Activated naive CD8-positive, alpha-beta T cell treated with anti-CD3 and anti-CD28 coated beads, Interleukin-2, amount 10 ng/mL, durations not matched to agents 7 days and 5 days (primary cell): ENCODE measurements at places on chromosomes 4 and X. TPM values are rescaled to one million over a fixed set of nuclear protein-coding genes. Genes with fewer than 3 reads are reported as not detected.

The CEP44 gene
- total RNA-seq: 27.0 TPM

GRCh38 chrX:65610040-65610439, 57.4 kb upstream of the MSN start:
- no peaks in the 10 kb centered on the region for H3K27me3 ChIP-seq
- no peak for DNase-seq
- peaks cover 21% of the 10 kb centered on the region for H3K4me1 ChIP-seq
- H3K27ac ChIP-seq: peak overlapping the region; percentile 37
- no peak overlapping the region for H3K4me3 ChIP-seq

The CXCL11 gene
- not detected for total RNA-seq

GRCh38 chrX:37993837-37994619, 12.3 kb upstream of the SYTL5 start:
- no peaks in the 10 kb centered on the region for H3K36me3 ChIP-seq
- no peak for DNase-seq
- H3K27me3 ChIP-seq: no peaks in the 10 kb centered on the region
- no peaks in the 10 kb centered on the region for H3K4me1 ChIP-seq
- no peak overlapping the region for H3K27ac ChIP-seq

The UGT2B15 gene
- total RNA-seq: not detected

- DNase-seq: no peak
- no peak overlapping the region for H3K4me3 ChIP-seq
- H3K4me1 ChIP-seq: no peaks in the 10 kb centered on the region
- peaks cover 4% of the 10 kb centered on the region for H3K27me3 ChIP-seq
Measured at GRCh38 chrX:132107291-132107690, 20.5 kb downstream of the FRMD7 start.

The RPS3A gene
- total RNA-seq: 2,148 TPM

GRCh38 chr4:121980643-121981042, 28.8 kb upstream of the TRPC3 start:
- H3K27ac ChIP-seq: no peak overlapping the region
- H3K4me3 ChIP-seq: no peak overlapping the region
- no peak for DNase-seq

DNA sequence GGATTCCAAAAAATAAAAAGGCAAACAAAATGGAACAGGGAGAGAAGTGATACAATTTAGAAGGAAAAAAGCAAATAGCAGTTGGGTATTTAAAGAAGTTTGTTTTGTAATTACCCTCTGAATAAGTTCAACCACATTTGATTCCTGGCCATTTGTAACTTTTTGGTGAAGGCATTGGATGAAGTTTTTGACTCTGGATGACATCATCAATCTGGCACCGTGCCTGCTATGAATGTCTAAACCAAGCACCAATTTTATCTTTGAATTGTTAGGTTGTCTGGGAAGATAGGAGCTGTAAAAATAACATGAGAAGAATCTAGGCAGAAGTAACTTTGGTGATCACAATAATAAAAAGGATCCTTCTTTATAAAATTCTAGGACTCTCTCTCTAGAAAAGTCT, 29.5 kb downstream of the TMPRSS11A start:
- DNase-seq: no peak
- no peak overlapping the region for H3K27ac ChIP-seq
- peaks cover 13% of the 10 kb centered on the region for H3K27me3 ChIP-seq
- no peaks in the 10 kb centered on the region for H3K4me1 ChIP-seq

- H3K27me3 ChIP-seq: no peaks in the 10 kb centered on the region
- H3K4me3 ChIP-seq: no peak overlapping the region
- DNase-seq: no peak
- no peaks in the 10 kb centered on the region for H3K4me1 ChIP-seq
Measured at GRCh38 chrX:141221611-141222010, 20.7 kb downstream of the SPANXC start.

The MAGEC3 gene
- not detected for total RNA-seq

GRCh38 chrX:101057093-101057714, 5.3 kb upstream of the TRMT2B start:
- peaks cover 2% of the 10 kb centered on the region for H3K36me3 ChIP-seq
- H3K27me3 ChIP-seq: no peaks in the 10 kb centered on the region
- peaks cover 8% of the 10 kb centered on the region for H3K4me1 ChIP-seq
- H3K27ac ChIP-seq: peak overlapping the region; percentile 74
- no peak overlapping the region for H3K4me3 ChIP-seq

DNA sequence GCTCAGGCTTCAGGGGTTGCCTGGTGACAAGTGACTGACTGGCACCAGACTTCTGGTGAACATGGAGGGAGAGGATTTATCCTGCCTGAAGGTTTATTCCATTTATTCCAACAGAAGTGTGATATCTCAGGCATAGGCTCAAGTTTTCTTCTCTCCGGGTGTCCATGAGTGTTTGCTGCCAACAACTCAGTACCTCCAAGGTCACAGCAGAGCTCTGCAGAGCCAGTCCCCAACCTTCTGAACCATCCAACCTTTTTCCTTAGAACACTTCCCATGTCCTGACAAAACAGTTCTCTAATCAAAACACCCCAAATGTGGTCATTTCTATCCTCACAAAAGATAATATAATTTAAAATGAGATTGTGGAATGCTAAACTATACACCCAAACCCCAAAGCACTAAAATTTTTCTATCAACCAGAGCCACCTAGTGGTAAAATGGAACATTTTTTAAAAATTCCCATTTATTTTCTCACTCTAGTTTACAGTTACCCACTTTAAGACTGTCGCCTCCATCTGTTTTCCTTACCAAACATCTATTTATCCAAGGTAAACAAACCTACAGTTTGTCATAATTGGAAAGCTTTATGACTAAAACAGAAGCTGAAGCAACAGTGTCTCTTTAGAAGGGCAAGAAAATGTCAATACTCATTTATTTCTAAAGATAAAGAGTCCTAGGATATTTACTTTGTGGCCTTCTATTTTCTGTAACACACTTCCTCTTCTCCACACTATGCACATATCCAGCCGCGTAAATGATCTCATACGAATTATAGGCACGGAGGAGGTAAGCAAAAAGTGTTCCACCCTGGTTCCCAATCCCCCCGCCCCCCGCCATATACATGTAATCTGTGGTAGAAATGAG, 39.5 kb downstream of the TMEM154 start:
- no peak overlapping the region for H3K4me3 ChIP-seq
- no peaks in the 10 kb centered on the region for H3K27me3 ChIP-seq
- peaks cover 13% of the 10 kb centered on the region for H3K4me1 ChIP-seq
- no peak overlapping the region for H3K27ac ChIP-seq

GRCh38 chr4:152045449-152045806, 284.6 kb upstream of the GATB start:
- no peak for DNase-seq
- H3K4me1 ChIP-seq: no peaks in the 10 kb centered on the region

DNA sequence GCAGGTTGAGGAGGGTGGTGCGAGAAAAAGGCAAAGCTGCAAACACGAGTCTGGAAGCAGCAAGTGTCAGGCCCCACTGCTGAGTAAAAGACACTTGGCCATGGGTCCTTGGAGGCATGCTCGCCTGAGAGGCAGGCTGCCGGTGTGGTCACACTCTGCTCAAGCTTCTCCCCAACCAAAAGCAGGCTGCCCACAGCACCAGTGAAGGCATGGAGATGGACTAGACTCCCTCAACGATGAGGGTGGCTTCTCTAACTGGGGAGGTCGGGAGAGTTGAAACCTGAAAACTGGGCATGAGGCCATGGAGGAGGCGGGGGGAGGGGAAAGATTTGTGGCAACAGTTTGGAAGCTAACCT, 86.5 kb downstream of the ATG4A start:
- no peak overlapping the region for H3K4me3 ChIP-seq
- no peaks in the 10 kb centered on the region for H3K27me3 ChIP-seq
- H3K27ac ChIP-seq: no peak overlapping the region
- H3K36me3 ChIP-seq: no peaks in the 10 kb centered on the region
- H3K4me1 ChIP-seq: no peaks in the 10 kb centered on the region

GRCh38 chrX:100635989-100636320, 651 bp downstream of the TSPAN6 start:
- H3K4me1 ChIP-seq: peaks cover 2% of the 10 kb centered on the region
- H3K4me3 ChIP-seq: peak overlapping the region; percentile 89
- DNase-seq: no peak

DNA sequence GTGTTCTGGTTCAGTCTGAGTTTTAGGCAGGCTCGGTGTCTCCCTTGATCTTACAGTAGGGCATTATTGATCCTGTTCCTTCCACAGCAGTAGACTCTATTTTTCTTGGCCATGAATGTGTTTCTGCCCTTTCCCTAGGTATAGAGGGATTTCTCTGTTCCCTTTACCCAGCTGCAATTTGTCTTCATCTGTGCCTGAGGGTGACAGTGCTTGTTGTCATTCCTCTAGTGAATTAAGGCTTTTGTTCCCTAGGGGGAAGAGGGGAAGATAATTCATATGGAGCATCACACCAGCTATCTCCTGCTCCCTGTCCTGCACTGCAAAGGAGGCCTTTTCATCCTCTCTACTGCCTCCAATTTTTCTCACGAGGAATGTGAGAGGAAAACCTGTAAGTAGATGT, 39.7 kb upstream of the CXorf51A start:
- H3K27me3 ChIP-seq: no peaks in the 10 kb centered on the region
- H3K36me3 ChIP-seq: no peaks in the 10 kb centered on the region
- H3K4me1 ChIP-seq: no peaks in the 10 kb centered on the region
- no peak for DNase-seq
- H3K27ac ChIP-seq: no peak overlapping the region

The DDX53 gene
- total RNA-seq: not detected

- H3K4me3 ChIP-seq: no peak overlapping the region
- DNase-seq: no peak
- H3K36me3 ChIP-seq: no peaks in the 10 kb centered on the region
- H3K4me1 ChIP-seq: peaks cover 15% of the 10 kb centered on the region
Measured at GRCh38 chr4:83486457-83487129, 1.7 kb upstream of the ABRAXAS1 start.

The TLR8 gene
- total RNA-seq: 0.11 TPM

The ZNF827 gene
- 22.4 TPM for total RNA-seq

The GPR50 gene
- total RNA-seq: not detected

The ANKRD37 gene
- total RNA-seq: 8.1 TPM

The SYNPO2 gene
- 1.2 TPM for total RNA-seq

The GAB3 gene
- 18.7 TPM for total RNA-seq

The SPANXB1 gene
- total RNA-seq: not detected

DNA sequence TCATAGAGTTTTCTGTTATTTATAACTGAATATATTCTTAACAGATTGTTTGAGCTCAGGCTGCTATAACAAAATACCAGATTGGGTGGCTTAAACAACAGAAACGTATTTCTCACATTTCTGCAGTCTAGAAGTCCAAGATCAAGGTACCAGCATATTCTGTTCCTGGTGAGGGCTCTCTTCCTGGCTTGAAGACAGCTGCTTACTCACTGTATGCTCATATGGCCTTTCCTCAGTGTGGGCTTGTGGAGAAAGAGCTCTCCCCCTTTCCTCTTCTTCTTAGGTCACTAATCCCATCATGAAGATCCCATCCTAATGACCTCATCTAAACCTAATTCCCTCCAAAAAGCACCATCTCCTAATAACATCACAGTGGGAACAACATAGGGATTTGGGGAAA, 117.8 kb downstream of the RASGEF1B start:
- H3K27ac ChIP-seq: no peak overlapping the region
- no peak overlapping the region for H3K4me3 ChIP-seq
- H3K27me3 ChIP-seq: peaks cover 14% of the 10 kb centered on the region
- DNase-seq: no peak
- no peaks in the 10 kb centered on the region for H3K4me1 ChIP-seq

DNA sequence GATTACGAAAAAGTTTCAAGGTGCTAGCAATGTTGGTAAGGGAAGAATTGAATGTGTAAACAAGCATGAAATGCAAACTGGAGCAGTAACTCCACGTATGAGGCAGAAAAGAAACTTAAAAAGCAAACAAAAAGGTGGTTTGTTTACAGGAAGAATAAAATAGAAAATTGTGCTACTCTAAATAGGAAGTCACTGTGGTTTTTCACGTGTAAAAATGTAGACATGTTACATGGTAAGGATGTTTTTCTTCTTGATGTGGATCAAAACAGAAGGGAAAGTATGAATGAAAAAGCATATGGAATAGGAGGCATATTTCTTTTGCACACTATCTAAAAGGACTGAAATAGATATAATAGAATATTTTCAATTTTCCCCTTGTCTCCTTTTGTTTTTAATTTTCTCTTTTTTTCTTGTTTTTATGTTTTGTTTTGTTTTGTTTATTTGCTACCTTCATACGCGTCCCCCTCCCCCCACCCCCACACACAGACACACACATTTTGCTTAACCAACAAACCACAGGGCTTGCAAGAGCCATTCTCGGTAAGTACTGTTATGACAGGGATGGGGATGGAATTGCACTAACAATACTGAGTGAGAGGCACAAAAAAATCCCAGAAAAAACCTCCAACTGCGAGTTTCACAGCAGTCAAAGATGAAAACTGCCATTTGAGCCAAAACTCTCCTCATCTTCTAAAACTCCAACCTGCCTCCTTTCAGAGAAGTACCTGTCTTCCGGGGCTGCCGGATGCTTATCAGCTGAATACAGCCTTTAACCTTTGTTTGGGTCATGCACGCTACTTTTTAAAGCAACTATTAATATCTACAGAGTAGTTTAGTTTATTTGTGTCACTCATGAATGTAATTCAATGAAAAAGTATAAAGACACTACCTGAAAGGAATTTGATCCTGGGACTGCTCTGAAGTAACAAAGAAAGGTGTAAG, 135.8 kb downstream of the IL15 start:
- no peak overlapping the region for H3K27ac ChIP-seq
- H3K4me1 ChIP-seq: no peaks in the 10 kb centered on the region
- H3K27me3 ChIP-seq: peaks cover 5% of the 10 kb centered on the region
- DNase-seq: no peak
- no peak overlapping the region for H3K4me3 ChIP-seq
- H3K36me3 ChIP-seq: no peaks in the 10 kb centered on the region

DNA sequence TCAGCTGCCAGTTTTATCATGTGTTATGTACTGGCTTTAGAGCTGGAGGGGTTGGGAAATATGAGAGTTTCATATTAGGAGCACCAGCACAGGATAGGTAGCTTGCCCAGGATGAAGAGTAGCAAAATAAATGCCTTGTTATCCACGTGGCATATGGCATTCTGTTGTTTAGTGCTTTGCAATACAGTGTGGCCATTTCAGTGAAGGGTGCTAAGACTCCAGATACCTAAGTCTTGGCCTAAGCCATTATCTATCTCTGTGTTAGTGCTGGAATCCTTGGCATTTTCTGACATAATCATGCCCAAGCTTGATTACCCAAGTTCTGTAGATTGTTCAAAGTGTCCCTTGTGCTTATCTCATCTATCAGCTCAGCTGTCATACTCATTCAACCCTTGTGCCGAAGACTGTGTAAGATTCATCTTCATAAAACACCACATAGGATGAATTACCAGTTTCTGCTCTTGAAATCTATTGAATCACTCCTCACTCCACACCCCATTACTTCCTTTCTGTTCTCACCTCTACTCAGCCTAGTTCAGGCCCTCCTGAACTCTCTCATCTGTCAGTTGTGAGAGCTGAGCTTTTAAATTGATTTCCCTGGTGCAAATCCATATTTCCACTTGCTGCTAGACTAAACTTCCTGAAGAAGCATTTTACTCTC, 73.5 kb downstream of the CLCN5 start:
- no peak for DNase-seq
- no peak overlapping the region for H3K27ac ChIP-seq
- no peaks in the 10 kb centered on the region for H3K36me3 ChIP-seq
- no peaks in the 10 kb centered on the region for H3K27me3 ChIP-seq

GRCh38 chrX:39162322-39162735, 361.1 kb downstream of the MID1IP1 start:
- DNase-seq: peak; percentile 29
- H3K36me3 ChIP-seq: no peaks in the 10 kb centered on the region
- peaks cover 2% of the 10 kb centered on the region for H3K4me1 ChIP-seq
- peak overlapping the region; percentile 25 for H3K4me3 ChIP-seq
- peaks cover 9% of the 10 kb centered on the region for H3K27me3 ChIP-seq

The AMOT gene
- total RNA-seq: 1.1 TPM

The TRIM61 gene
- 2.9 TPM for total RNA-seq
